ENCODE measurements at places on chromosomes 6 and 20.

DNA sequence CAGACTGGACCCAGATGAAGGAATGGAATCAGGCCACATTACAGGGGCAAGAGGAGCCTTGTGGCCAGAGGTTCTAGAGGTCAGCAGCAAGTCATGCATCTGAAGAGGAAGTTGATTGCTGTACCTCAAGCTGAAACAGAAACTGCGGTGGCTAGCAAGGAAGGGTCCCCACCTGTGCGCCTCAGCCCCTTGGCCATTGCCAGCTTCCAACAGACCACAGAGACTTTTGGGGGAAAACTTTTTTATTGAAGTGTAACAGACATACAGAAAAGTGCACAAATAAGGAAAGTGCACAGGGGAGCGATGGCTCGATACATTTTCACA, 26.8 kb upstream of the SLC9A8 start:
- no peak for DNase-seq

GRCh38 chr20:51562027-51562331, 19.5 kb upstream of the NFATC2 start:
- peak; percentile 71 for DNase-seq

DNA sequence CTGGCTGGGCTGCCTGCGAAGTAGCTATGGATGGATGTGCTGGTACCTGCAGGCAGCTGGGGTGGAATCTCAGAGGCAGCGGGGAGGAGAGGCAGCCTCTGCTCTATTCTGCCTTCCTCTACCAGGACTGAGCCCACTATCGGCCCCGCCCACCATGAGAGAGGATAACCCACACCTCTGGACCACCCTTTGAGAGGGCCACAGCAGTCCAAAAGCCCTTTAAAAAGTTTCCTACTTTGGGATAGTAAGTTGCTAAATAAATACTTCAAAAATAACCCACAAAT, 36.1 kb downstream of the EZR start:
- no peak for DNase-seq

GRCh38 chr6:144149894-144150709, at the start of gene STX11:
TSS of gene STX11 (plus strand) at chr6:144150517. CDS start at chr6:144186628, 36,111 bp downstream.
- peak; percentile 82 for DNase-seq

- no peak for DNase-seq
Observed at GRCh38 chr6:1758076-1758679, 148.5 kb downstream of the FOXC1 start.

GRCh38 chr6:90326404-90327057, 29.9 kb upstream of the BACH2 start:
- DNase-seq: no peak

DNA sequence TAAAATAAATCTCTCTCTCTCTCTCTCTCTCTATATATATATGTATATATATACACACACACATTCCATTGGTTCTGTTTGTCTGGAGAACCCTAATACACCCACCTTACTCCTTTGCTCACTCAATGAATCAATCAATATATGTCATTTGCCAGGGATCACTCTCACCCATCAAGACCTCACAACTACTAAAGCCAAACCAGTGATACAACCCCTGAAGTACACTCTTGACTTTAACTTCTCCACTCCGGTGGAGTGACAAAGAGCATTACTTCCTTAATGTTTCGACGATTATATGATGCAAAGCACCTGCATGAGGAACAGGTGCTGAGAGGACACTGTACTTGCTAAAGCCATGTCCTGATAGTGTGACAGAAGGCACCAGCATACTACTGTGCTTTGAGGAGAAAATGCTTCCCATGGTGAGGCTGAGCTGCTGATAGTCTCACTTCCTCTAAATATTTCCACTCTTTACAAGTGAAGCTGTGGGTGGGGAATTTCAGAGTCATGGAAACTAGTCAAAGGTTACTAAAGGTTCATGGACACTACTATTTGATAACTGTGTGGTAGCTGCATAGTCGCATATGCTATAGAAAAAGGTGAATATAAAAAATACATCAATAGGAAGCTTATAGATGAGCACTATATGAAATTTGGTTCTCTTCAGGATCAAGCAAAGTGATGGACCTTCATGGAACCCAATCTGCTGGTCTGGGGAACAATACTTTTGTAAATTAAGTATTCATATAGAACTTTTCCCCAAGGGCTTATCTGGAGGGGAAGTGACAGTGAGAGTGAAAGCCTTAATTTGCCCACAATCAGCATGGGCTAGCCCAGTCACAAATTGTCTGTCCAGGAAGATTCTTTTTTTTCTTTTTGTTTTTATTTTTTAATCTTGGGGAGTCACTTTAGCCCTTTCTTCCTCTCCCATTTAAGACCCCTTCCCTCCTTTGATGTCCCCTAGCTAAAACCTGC, 141.9 kb upstream of the NEDD9 start:
- no peak for DNase-seq

DNA sequence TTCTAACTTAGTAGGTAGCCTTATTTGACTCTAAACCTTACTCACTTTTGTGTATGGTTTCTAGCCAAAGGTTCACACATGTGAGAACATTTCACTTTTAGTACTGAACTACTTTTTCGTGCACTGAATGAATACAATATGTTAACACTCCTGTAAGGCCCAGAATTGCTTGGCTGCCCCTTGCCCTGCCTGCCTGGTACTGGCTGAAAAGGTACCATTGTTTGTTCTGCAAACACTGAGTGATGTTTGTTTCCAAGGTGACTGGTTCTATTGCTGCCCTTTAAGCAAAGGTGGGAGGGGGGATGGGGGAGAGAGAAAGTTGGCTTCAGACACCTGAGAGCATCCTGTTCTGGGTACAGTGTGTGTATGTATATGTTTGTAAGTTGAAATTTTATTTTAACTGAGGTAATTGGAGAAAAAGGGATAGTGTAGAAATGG, 31.2 kb downstream of the RREB1 start:
- DNase-seq: no peak

GRCh38 chr20:2816583-2817340, 598 bp downstream of the TMEM239 start:
- no peak for DNase-seq

DNA sequence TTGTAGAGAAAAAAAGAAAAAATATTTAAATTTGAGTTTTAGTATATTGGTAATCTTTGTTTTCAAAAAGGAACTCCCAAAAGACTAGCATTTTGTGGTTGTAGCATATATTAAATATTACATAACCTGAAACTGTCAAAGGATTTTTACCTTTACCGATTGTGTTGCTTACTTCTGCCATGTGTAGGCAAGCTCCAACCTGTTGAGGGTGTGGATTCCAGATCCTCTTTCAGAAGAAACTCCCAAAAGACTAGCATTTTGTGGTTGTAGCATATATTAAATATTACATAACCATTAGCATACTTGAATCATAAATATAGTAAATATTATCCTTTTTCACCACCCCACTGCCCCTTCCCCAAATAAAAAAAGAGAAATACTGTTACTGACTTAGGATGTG, 3.2 kb downstream of the DSE start:
- DNase-seq: no peak

DNA sequence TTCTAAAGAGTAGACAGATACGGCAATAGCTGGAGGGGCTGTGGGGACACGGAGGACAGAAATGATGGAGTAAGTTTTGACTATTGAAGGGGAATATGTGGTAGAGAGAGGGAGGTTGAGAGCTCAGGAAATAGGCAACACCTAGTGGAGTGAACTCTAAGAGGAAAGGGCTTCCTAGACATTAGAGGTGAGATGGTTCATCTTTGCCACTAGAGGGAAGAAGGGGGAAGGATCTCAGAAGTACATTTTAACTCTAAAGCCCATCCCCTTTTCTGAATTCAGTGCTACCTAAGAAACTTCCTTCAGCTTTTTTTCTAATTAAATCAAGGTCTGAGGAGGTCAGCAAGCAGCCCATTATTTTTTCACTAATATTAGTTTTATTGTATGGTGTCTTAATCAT, 689.4 kb upstream of the MAP3K7 start:
- DNase-seq: no peak

DNA sequence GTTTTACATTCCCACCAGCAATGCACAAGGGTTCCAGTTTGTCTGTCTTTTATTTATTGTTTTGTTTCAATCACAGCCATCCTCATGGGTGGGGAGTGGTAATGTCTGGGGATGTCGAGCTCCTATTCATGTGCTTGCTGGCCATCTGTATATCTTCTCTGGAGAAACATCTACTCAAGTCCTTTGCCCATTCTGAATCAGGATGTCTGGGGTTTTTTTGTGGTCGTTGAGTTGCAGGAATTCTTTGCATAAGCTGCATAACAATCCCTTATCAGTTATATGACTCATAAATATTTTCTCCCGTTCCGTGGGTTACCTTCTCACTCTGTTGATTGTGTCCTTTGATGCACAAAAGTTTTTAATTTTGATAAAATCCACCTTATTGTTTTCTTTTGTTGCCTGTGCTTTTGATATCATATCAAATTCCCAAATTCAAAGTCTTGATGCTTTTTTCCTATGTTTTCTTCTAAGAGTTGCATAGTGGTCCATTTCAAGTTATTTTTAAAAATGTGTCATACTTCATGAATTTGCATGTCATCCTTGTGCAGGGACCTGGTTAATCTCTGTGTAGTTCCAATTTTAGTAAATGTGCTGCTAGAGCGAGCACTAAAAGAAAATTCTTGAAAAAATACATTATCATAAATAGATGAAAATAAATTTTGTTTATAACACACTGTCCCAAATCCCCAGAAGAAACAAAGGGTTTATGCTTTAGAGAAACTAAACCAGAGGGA, 54.9 kb upstream of the PDE10A start:
- no peak for DNase-seq

DNA sequence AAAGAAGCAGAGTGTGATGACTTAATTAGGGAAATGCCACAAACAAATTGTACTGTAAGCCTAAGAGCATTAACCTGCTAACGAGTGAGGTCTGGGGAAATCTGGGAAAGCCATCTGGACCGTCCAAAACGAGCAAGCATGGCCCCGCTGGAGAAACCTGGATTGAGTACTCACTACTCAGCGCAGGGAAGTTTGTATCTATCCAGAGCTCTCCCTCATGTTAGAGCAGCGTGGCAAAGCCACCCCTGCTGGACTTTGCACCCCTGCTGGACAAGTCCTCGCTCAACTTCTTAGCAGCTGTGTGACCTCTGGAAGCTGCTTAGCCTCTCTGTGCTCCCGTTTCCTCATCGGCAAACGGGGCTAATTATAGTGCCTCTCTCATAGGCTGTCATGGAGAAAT, 37.3 kb downstream of the PSMG4 start:
- DNase-seq: peak; percentile 17

- no peak for DNase-seq
Observed at GRCh38 chr20:15618912-15619311, 954.3 kb downstream of the KIF16B start.

DNA sequence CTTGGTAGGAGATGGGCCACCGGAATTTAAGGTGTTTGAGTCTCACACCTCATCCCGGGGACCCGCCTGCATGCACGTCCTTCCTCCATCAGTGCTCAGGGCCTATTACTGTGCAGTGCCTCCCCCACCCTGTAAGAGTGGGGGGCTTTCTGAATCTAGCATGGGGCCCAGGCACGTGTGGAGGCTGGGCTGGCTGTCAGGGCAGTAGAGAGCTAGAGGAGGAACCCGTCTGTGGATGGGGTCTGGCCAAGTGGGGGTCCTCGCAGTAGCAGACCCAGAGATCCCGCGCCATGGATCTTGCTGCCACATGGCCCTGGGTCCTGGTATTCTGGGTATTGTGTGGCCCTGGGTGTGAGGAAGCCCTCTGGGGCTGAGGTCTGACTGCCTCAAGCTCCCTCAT, 42.9 kb downstream of the SRC start:
- peak; percentile 43 for DNase-seq

GRCh38 chr6:55069132-55069781, 105.1 kb upstream of the HCRTR2 start:
- DNase-seq: no peak

DNA sequence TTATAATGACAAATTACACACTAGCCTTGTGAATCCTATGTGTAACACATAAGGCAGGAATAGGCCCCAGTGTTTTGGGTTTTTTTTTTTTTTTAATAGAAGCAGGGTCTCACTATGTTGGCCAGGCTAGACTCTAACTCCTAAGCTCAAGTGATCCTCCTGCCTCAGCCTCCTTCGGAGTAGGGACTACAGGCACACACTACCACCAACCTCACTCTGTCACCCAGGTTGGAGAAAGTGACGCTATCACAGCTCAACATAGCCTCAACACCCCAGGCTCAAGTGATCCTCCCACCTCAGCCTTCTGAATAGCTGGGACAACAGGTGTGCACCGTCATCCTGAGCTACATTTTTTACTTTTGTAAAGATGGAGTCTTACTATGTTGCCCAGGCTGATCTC, 205.8 kb upstream of the RREB1 start:
- DNase-seq: no peak

DNA sequence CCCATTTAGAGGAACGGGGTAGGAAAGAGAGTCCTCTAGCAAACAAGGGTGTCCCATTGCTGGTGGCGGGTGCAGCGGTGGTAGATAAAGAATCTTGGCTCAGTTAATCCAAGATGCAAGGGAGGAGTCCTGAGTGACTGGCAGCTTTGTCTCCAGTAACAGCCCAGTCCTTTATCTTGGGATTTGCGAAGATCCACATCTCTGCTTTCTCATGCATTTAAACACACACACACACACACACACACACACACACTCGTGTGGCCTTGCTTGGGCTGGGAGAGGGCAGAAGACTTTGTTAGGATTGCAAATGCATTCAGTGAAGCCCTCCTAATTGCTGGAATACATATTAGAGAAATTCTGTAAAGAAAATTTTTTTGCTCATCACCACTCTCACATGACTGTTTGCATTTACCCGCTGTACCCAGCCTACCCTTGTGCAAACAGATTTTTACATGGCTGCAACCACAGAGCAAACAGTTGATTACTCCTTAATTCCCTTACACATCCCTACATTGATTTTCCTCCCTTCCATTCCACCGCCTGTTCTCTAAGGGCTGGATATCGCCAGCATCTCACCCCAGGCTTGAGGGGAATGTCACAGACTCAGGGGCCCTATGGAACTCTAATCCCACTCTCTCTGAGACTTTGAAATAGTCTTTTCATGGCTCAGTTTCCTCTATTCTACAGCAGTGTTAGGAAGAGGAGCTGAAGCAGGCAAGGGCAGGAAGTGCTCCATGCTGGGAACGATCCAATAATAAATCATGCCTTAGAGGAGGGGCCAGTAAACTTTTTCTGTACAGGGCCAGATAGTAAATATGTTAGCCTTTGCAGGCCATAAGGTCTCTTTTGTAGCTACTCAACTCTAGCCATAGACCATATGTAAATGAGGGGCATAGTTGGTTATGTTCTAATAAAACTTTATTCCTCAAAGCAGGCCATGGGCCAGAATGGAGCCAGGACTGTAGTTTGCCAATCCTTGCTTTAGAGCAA, 3.5 kb downstream of the C6orf132 start:
- DNase-seq: no peak

DNA sequence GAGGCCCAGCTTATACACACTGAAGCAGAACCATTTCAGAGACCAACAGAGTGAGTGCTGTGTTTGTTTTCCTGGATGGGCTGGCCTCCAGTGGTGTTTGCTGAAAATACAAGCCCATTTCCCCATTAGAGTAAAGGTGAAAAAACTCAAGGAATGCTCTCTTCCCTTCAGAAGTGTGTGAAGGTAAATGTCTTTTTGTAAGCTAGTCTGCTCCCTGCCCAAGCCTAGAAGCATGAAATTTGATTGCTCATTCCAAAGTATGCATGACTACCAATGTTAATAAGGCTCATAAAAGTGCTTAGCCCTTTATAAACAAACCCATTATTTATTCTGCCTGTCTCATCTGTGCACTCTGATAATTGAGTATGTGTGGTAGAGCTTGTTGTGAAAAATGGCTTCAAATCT, 59.1 kb downstream of the ADGRF1 start:
- no peak for DNase-seq
